ENCODE measurements at places on chromosomes 6 and 20.

DNA sequence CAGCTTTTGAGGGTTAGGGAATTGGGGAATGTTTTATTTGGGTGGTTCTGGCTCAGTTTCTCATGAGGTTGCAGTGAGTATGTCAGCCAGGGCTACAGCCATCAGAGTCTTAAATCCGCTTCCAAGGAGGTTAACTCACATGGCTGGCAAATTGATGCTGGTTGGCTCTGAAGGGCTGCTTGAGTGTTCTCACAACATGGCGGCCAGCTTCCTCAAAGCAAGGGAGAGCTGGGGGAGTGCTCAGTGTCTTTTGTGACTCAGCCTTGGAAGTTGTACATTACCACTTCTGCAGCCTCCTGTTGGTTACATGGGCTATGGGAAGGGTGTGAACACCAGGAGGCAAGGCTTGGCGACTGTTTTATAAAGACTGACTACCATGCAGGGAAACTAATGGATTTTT lies 17.8 kb upstream of the PPP1R3G start:
- no peak for DNase-seq

DNA sequence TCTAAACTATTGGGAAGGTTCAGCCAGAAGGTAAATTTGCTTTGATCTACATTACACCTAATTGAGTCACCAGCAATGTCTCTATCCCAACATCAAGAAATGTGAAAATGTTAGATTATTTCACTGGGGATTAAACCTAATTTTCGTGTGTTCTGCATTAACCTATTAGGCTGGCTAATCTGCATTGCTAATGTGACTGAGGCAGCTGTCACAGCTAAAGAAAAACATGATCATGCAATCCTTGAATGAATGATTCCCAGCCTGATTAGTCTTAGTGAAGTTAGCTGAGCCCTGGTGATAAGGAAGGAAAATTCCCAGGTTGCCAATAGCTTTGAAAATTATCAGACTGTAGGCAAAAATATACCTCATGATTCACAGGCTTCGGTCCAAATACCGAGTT lies 135.3 kb downstream of the LINC00237 start:
- no peak for DNase-seq

DNA sequence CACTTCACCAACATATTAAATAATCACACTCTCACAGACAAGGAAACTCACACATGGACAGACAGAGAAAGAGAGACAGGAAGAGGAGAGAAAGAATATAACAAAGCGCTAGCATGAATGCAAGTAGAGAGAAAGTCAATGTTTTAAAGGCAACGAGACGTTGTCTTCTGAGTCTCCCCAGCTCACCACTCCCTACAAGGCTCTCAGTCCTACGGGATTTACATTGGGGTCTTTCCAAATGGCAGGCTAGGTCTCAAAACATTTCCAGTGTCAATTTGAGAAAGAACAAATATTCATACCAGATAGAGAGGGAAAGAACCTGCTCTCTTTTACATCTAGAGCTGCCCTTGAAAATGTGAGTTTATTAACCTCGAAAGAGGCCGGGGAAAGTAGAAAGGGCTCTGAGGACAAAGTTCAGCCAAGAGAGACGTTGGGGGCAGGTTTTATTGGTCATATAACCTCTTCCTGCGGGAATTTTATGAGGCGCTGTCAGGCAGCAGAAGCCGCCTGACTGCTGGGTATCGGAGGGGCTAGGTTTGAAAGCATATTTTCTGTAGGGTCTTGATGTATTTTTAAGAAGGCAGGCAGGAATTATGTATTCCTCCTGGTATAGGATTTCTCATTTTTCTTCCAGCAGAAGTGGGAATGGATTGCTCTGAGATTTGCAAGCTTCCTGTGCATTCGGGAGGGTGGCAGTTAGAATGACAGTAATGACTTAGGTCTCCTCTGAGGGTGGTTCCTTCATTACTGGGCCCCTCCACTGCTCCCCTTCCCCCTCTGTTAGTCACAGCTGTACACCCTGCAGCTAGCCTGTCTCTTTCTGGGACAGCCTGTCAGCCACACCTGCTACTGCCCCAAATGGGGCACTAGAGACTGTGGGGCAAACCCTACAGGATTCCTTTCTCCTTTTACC lies 34.4 kb upstream of the KIF16B start:
- no peak for DNase-seq

- DNase-seq: peak; percentile 72
Observed at GRCh38 chr20:4108495-4109306, 93.3 kb upstream of the RNF24 start.

DNA sequence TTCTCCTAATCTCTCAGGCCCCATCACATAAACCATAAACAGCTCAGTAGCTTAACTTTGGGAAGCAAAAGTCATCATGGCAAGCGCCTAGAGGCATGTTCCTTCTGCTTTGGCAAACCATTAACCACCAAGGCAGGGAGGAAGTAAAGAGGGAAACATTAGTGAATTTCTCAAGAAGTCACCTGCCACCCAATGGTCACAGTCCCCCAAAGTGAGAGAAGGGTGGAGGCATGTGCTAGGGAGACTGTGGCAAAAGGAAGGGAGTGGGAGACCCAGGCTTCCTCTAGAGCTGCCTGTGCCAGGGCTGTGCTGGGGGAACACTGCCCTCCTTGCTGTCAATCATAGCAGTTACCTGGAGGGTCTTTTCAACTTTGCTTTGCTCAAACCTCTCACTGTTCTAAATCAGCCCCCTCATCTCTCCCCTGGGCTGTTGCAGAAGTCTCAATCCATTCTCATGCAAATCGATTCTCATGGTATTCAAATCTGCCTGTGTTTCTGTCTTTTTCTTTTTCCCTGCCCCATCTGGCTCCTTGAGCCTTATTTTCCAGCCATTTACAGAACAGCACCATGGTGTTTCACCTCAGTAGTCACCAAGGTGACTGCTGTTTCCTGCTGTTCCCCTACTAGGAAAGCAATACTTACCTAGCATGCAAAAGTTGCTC lies 1.8 kb upstream of the RNF24 start:
- DNase-seq: no peak

- no peak for DNase-seq
Observed at GRCh38 chr6:123811378-123811777, 7.7 kb downstream of the NKAIN2 start.

- no peak for DNase-seq
Observed at GRCh38 chr6:34138914-34139510, 6.9 kb downstream of the GRM4 start.

DNA sequence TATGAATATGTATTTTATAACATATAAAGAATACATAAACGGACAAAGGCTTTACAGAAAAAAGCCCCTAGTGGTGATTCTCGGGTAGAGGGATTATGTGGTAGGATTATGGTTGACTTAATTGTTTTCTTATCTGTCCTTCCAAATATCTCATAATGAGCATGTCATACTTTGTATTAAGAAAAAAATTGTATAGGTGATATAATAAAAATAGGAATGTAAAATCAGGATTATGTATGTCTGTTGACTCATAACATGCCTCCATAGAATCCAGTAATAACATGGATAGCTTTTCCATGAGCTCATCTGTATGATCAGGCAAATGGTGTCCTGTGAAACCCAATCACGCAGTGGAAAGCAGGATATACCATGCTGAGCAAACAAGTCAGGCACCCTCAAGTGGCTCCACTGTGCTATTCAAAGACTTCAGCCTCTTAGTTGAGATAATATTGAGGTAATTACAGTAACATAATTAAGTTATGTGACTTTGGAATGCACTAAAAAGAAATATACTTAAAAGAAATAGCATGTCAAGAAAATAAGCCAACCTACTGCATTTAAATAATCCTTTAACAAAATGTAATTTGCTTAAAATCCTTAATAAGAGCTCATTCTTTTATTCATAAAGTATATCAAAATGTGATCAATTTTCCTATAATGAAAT lies 39.6 kb upstream of the PRELID3B start:
- DNase-seq: peak; percentile 38
